ENCODE measurements at places on chromosomes 2 and 18.

DNA sequence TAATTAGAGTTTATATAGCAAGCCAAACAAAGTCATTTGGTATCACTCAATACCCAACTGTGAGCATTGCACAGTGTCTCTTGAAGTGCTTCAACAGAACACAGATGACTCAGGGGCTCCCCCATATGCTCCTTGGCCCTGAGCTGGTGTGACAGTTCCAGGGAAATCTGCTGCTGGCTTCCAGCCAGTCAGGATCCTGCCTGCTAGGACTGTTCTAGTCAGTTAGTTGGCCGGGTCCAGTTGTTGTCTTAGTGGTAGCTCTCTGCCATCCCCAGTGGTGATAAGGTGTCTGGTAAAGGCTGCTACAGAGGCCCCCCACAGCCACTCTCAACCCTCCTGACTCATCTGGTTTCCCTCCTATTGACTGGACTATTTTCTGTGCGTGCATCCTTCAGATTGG is 100.3 kb downstream of the IRS1 start:
- DNase-seq: no peak

DNA sequence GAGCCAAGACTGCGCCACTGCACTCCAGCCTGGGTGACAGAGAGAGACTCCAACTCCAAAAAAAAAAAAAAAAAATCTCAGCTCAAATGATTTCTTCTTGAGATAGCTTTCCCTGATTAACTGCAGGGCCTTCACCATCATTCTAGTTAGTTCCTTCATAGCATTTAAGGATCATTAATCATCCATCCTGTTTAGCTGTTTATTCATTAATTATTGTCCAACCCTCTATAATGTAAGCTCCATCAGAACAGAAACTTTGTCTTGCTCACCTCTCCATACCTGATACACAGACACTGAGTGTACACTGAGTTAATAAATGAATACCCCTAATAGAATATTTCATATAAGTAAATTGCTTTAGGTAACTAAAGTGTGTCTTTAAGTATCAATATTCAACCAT is 42.2 kb upstream of the ENOSF1 start:
- DNase-seq: no peak

GRCh38 chr2:172046866-172047565 is 38.3 kb upstream of the DLX1 start:
- DNase-seq: no peak

DNA sequence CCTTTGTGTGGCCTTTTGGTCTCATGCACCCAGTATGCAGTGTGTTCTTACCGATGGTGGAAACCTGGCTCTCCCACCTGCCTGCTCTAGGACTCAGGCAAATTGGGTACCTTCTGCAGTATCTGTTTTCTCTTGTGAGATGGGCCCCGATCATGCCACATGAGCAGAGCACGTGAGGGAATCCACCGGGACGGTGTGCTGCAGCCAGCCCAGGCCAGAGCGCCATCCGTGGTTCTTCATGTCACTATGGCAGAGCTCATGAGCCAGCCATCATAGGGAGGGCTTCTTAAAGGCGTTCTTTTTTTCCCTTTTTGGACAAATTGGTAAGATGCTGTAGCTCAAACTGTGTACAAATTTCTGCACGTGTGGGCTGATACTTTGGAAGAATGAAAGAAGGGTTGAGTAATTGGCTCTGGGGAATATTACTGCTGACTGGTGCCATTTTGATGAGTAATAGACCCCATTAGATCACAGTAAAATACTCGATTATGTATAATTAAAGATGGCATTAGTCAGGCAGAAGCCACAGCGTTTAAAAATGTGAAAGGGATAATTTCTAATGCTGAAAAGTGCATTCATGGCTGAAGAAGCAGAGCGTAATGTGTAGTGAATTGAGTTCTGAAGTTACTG is 19.2 kb downstream of the SH3RF3 start:
- no peak for DNase-seq

GRCh38 chr2:73984922-73985307 is 205 bp downstream of the TET3 start:
- no peak for DNase-seq

DNA sequence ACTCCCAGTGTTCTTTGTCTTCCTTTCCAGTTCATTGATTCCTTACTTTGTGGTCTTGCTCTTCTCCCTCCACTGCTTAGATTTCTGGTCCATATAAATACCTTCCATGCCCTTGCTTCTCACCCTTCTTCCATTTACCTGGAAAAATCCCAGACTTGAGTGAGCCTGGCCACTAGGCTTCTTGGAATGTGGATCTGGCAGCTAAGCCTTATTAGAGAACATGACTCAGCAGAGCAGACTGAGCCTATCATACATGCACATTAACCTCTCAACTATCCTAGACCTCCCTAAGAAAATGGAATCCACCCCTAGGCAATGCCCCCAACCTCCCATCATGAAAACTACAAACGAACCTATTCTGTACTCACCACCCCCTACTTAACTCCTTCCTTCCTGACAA is 127.7 kb downstream of the RHBDD1 start:
- peak; percentile 44 for DNase-seq

GRCh38 chr18:56505971-56506370 is 132.4 kb downstream of the TXNL1 start:
- DNase-seq: no peak

- no peak for DNase-seq
These were observed 8.2 kb upstream of the CCDC74A start for GRCh38 chr2:131519466-131519865.

- no peak for DNase-seq
These were observed 26.2 kb downstream of the TRAF3IP1 start for GRCh38 chr2:238346544-238346943.

DNA sequence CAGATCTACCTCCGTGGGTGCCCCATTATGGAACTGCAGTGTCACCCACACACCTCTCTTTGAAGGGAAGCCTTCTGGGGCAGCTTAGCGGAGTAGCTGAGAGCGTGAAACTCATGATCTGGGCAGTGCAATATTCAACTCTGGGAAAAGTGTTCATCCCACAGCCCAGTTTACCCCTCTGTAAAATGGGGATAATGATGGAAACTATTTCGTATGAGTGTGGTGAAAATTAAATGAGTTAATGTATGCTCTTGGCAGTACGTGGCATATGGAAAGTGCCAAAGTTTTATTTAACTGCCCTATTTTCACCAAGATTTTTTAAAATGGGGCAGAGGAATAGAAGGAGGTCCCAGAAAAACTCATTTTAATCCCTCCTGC is 11.5 kb downstream of the EVX2 start:
- no peak for DNase-seq

GRCh38 chr2:33130054-33130447 is 183.3 kb downstream of the LTBP1 start:
- DNase-seq: no peak

DNA sequence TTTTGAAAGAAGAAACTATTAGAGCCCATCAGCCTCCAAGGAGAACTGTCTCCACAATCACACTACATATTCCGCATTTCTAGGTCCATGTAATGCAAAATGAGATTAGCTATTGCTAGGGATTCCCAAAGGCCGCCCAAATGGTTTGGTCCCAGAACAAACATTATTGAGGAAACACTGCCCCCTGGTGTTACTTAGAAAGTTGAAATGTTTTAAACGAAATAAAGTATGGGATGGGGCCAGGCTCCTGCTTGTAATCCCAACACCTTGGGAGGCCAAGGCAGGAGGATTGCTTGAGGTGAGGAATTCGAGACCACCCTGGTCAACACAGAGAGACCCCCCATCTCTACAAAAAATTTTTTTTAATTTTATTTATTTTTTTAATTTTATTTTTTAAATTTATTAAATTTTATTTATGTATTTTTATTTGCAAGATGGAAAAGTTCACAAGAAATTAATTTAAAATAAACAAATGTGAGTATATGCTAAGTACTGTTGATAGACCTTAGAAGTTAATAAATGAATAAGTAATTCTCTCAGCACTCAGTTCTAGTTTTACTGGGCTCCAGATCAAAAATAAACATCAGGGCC is 5.5 kb downstream of the NHEJ1 start:
- DNase-seq: peak; percentile 78

- DNase-seq: no peak
These were observed 2183.6 kb upstream of the CELF4 start for GRCh38 chr18:39749154-39749553.

- no peak for DNase-seq
These were observed 117.7 kb downstream of the RBMS1 start for GRCh38 chr2:160375802-160376469.

DNA sequence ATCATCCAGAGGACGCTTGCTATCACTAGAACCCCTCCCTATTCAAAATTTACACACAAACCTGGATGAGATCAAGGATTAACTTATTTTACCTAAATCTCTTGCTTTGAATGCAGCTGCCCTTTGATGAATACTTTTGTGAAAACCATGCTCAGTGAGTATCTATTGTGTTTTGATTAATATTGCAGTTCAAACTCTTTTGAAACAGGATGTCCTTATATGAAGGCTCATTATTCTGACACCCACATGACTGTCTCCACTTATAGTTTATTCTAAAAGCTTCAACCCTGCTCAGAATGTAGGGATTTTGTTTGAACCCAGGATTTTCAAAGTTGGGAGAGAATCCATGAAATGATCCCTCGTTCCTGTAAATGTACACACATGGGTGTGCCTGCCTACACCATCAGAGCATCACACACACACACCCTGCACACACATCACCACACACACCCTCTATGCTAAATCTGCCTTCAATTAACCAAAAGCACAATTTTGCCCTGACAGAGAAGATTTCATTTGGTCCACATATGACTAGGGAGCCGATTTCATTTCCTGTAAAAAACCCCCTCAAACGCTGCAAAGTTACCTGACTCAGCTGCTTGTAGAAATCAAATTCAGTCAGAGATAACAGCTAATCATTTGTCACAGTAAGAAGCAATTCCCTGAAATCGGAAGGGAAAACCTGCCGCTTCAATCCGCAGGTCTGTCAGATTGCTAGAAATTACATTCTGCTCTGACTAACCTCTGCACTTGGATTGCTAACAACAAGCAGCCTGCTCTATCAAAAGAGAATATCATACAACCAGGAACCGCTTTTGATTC is 65.2 kb downstream of the ZEB2 start:
- no peak for DNase-seq

DNA sequence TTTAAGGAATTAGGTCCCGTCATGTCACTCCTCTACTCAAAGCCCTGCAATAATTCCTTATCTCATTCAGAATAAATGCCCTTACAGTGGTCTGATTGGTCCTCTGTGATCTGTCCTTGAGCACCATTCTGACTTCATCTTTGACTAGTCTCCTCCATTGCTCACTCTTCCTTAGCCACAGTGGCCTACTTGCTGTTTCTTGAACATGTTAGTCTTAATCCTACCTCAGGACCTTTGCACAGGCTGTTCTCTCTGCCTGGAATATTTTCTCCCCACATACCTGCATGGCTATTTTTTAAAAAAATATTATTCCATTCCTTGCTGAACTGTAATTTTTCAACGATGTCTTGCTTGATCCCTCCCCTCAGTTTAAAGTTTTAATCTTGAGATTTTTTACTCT is 48.0 kb downstream of the QPCT start:
- DNase-seq: no peak

GRCh38 chr2:174621323-174621722 is 23.7 kb upstream of the WIPF1 start:
- DNase-seq: no peak

DNA sequence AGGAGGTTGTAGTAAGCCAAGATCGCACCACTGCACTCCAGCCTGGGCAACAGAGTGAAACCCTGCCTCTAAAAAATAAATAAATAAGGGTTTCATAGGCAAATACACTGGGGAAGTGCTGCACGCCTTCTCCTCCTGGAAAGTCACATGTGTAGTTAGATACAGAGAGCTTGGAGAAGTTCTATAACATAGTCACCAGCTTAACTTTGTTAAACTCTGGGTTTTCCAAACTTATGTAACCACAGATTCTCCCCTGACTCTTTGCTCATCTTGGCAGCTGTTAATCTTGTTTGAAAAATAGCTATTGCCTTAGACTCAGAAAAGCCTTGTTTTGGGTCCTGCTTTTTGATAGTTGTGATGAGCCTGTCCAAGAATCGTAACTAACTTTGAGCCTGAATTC is 25.2 kb downstream of the KIAA2012 start:
- DNase-seq: no peak

DNA sequence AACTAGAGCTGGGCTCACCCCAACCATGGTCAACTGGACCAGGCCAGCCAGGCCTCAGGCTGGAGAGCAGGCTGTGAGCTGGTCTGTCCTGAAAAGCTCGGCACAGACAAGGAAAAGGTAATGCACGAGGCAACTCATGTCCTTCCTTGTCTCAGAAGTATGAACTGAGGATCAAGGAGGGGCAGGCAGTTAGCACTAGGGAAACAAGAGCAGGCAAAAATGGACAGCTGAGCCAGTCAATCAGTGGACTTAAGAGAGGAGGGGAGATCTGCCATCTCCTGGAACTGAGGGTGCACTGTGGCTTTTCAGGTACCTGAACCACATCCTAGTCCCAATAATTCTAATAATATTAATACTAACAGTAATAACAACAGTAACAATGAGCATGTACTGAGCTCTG is 20.6 kb upstream of the WIPF1 start:
- no peak for DNase-seq

DNA sequence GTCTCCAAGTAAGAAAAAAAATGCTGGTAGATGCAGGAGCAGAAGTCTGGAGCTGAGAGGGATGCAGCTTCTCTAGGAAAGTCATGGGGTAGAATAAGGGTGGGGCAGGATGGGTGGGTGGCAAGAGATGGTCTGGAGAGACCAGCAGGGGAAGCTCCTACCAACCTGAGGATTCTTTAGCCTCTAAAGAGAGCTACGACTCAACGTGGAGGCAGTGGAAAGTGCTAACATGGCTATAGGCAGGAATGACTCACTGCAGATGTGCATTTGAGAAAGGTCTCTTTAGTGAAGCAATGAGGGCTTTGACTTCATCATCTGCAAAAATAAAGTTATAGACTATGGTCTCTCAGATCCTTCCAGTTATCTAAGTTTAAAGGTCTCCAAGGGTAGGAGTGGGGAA is 722.8 kb upstream of the RAB6C start:
- no peak for DNase-seq

DNA sequence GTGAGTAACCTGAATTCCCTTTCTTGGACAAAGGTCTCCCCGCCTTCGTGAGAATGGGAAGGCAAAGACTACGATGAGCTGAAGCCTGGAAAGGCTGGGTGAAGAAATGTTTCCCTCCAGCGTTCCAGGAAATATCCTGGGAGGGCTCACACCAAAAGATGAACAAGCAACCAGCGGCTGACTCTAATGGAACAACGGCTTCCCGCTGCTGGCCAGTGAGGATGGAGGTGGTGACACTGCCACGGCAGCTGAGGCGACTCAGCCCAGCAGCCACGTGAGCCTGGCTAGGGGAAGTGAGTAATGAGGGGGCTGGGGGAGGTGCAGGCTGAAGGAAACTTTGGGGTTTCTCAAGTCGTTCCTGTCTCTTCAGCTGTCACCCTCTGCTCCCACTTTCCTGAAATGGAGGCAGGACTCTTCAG is 105.0 kb upstream of the SMAD7 start:
- DNase-seq: no peak

Measured in HCT116 (cell line).